ENCODE measurements at places on chromosomes 12 and 14.

GRCh38 chr12:2613326-2614073, 181.3 kb upstream of the FKBP4 start:
- no peak for DNase-seq

DNA sequence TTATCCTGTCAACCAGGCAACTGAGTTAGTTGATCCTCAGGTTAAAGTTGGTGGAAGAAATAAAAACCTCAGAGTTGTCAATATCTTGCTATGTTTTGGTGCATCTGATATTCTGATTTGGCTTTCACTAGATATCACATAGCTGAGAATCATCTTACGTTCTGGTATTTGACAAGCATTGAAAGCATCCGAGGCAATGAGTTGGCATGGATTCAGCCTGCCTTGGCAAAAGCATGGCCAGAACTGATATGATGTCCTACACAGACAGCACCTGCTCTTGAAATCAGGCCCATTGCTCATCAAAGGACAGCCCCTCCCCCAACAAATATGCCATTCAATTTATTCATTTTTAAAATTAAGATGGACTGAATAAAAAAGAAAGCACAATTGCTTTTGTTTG, 320.7 kb upstream of the ATP2B1 start:
- DNase-seq, result no peak

GRCh38 chr12:51403159-51403558, 12.0 kb upstream of the GALNT6 start:
- no peak for DNase-seq

- no peak for DNase-seq
These were observed 2.9 kb upstream of the BATF start for GRCh38 chr14:75519394-75519793.

DNA sequence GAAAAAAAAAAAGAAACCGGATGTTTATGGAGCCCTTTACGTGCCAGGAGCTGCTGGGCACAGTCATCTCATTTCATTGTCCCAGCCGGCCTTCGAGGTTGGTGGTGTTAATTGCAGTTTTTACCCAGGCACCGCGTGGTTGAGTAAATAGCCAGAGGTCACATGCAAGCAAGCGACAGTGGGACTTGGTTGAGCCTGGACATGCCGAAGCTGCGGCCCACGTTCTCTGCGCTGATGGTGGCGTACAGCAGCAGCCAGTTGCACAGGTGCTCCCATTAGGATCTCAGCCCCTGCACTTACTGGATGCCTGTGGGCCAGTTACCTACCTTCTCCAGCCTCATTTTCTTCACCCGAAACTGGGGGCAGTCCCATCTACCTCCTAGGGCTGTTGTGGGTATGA, 54.0 kb downstream of the TSPAN9 start:
- no peak for DNase-seq

GRCh38 chr14:50719911-50720759, 52.0 kb upstream of the SAV1 start:
- no peak for DNase-seq

DNA sequence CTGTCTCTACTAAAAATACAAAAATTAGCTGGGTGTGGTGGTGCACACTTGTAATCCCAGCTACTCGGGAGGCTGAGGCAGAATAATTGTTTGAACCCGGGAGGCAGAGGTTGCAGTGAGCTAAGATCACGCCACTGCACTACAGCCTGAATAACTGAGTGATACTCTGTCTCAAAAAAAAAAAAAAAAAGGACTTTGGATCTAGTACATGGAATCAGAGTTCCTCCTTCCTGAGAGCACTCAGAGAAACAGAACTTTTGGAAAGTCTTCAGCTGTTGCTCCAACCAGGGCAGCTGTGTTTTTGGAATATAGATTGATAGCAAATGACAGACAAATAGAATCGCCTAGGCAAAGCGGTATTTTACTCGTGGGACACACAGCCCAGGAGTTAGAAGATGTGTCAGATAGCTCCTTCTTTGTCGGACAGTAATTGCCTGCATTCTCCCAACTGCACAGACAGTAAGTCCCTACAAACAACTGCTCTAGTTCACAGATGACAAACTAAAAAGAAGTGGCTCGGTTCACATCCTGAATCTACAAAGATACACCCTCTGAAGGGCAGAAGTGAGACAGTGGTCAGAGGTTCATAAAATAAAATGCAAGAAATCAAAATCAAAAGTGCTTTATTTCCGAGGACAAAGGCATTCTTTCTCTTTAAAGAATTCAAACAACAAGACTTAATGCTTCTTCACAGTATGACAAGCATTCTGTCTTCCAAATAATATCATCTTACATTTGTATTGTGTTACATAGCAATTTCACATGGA, 17.1 kb upstream of the NEK9 start:
- DNase-seq, result no peak

DNA sequence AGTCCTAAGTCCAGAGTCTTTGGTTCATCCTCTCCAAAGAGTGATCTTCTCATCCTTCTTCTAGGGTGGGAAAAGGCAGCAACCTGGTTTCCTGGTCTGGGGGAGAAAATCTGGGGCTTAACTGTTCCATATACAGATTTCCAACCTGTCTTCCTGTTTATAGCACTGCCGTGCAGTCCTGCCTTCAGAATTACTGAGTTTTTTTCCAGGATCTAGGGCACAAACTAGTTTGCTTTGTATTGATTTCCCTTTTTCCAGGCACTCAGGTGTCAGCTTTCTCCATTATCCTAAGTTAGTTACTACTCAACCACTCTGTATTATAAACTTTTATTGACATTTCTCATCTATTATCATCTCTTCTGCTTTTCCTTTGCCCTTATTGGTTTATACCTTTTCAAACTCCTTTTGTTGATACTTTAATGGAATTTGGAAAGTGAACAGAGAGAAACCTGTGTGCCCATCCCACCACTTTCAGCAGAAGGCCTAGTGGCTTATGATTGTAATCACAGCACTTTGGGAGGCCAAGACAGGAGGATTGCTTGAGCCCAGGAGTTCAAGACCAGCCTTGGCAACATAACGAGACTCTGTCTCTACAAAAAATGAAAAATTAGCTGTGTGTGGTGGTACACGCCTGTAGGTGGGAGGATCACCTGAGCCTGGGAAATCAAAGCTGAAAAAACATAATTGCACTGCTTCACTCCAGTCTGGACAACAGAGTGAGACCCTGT, 4.1 kb upstream of the LYZ start:
- DNase-seq, result no peak

GRCh38 chr12:53500142-53500775, 824 bp upstream of the TARBP2 start:
- no peak for DNase-seq

DNA sequence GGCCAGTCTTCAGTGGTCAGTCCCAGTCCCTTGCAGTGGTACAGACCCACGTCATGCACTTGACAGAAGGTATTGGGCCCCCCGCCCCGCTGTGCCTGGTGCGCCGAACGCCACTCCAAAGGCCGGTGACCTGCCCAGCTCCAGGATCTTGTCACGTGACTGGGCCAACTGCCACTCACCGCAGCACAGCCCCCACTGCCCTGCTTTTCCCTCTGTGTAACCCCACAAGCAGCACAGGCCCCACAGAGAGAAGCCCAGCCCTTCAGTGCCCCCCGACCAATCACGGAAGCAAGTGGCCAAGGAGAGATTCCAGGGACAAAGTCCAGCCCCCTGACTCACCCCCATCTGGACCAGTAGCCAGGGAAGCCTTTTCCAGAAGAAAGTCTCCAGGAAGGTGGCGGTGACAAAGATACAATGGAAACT, 498 bp downstream of the GPR132 start:
- peak; percentile 44 for DNase-seq

GRCh38 chr12:88472775-88473174, 107.5 kb downstream of the KITLG start:
- no peak for DNase-seq

DNA sequence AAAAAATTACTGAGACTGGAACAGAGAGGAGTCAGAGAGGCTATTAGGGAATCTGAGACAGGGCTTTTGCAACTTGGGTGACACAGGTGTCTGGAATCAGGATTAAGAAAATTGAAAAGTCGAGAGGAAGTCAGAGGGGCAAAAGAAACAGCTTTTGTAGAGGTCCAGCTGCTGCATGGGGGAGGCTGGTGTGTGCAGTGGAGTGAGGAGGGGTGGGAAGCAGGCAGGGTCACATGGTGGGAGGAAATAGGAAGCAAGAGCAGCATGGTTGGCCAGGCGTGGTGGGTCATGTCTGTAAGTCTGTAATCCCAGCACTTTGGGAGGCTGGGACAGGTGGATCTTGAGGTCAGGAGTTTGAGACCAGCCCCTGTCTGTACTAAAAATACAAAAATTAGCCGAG, 69.7 kb upstream of the VRK1 start:
- DNase-seq, result no peak

GRCh38 chr14:100714258-100714892, 12.3 kb upstream of the DLK1 start:
- DNase-seq, result no peak

GRCh38 chr12:132029503-132030300, 80.0 kb downstream of the EP400 start:
- DNase-seq, result no peak

- DNase-seq, result no peak
These were observed 66.6 kb downstream of the LLPH start for GRCh38 chr12:66063916-66064315.

DNA sequence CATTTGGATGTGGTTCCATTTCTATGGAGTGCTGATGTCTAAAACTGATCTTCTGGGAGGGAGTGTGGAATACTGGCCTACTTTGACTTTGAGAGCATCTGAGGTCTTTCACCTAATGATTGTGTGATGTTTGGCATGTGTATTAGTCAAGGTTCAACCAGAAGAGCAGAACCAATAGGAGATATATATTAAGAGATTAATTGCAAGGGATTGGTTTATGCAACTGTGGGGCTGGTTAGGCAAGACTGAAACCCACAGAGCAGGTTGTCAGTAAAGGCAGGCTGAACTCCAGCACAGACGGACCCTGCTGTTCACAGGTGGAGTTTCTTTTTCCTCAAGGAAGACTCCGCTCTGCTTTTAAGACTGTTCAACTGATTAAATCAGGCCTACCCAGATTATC, 11.6 kb downstream of the BMAL2 start:
- no peak for DNase-seq

- DNase-seq, result no peak
These were observed 120.5 kb downstream of the TBC1D30 start for GRCh38 chr12:64944966-64945365.

DNA sequence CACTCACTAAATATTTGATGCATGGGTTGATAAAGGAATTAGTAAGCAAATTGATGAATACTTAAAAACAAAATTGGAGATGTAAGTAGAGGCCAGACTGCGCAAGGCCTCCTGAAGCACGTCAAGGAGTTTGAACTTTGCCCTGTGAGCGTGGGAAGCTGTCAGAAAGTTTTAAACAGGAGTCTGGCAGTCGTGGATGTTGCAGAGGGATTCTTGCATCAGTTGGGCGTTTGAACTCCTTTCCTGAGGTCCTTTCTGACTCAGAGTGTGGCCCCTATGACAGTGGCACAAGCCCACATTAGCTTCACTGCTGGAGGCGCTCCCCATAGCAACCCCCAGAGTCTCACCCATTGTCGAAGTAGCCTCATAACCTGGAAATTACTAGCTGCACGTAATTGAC, 17.9 kb upstream of the IL22 start:
- DNase-seq, result no peak

GRCh38 chr12:6097411-6097810, 27.1 kb downstream of the VWF start:
- DNase-seq, result no peak

GRCh38 chr12:90910958-90911357, 44.0 kb downstream of the CCER1 start:
- DNase-seq, result no peak

- DNase-seq, result no peak
These were observed 710 bp upstream of the FOS start for GRCh38 chr14:75277815-75278421.
